HEK293T (cell line): ENCODE measurements at places on chromosomes 1 and 21.

DNA sequence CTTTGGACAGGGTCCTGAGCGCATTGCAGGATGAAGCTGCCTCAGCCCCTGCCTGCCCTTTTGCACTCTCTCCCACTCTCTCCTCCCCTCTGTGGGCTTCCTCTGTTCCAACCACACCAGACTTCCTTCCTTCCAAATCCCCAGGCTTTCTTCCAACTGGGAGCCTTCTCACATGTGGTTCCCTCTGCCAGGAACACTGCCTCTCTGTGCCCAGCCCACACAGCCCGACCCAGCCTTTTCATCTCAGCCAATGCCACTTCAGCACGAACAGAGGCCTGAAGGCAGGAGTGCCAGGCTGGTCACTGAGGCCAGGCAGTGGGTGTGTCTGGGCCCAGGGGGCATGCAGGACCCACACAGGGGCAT is 5.9 kb downstream of the SELENON start:
- DNase-seq = no peak

GRCh38 chr1:29502911-29503840 is 266.9 kb downstream of the PTPRU start:
- DNase-seq = no peak

DNA sequence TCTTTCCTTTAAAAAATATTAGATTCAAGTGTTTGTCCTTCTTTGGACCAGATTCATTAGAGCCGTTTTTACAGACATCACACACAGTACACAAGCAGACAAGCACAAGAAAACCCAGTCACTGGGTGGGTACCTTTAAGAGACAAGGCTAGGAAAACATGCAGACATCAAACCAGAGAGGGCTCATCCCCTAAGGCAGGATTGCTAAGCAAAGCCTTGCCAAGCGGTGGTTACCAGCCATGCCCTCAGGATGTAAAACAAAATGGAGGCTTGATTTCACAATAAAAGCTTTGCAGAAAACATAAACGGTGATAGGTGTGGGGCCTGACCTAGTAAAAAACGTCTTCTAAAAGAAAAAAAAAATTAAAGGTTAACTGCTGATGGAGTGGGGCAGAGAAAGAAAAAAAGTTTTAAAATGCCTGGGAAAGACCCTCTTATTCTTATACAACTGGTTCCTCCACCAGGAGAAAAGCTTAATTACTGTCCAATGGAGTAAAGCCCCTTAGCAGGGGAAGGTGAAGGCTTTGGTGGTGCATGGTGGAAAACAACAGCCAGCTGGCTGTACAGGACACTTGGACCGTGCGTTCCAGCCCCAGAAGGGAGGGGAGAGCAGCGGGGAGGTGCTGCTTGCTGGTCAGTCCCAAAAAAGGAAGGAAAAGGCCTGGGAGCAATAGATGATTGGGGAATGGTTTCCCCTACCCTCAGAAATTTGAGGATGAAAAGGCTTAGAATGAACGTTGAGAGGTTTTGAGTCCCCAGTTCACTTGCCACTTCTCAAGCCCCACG is 30.4 kb upstream of the FMO1 start:
- no peak for DNase-seq

DNA sequence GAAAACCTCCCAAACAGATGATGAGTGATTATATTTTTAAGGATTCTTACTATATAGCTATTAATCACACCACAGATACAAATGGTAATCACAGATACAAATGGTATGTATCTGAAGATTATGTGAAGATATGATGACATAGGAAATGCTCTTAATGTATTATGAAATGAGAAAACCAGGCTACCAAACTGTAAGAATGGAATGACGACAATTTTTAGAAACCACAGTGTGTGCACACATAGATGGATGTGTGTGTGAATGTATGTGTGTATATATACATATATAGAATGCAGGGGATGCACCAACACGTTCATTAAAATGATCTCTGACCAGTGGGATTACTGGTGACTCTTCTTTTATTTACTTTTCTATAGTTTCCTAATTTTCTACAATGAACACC is 21.5 kb upstream of the ENAH start:
- DNase-seq = no peak

- no peak for DNase-seq
These were observed 298.7 kb upstream of the ESRRG start for GRCh38 chr1:217021956-217022355.

- peak; percentile 53 for DNase-seq
These were observed 5.9 kb upstream of the SIPA1L2 start for GRCh38 chr1:232635778-232636356.

- DNase-seq = no peak
These were observed 54.5 kb upstream of the PLXNA2 start for GRCh38 chr1:208298593-208299269.
